HEK293T (cell line): ENCODE measurements at places on chromosomes 4 and X.
A peak's percentile ranks its signal among the peaks of the same experiment; 100 is the strongest.

DNA sequence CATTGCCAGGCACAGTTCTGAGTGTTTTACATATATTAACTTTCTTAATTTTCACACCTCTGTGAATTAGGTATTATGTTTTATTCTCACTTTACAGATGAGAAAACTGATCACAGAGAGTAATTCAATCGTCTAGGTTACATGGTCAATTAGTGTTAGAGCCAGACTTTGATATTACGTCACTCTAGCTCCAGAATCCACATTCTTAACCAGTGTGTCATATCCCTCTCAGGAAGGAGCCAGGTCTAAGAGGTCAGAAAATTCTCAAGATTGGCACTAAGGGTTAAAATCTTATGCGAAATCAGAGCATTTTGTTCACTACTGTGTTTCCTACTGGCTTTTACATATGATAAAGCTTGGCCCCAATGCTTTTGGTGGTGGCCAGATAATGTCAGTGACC is 7.4 kb downstream of the DMP1 start:
- DNase-seq, result no peak

- no peak for DNase-seq
Observed at GRCh38 chrX:129938081-129938480, 32.1 kb downstream of the UTP14A start.

DNA sequence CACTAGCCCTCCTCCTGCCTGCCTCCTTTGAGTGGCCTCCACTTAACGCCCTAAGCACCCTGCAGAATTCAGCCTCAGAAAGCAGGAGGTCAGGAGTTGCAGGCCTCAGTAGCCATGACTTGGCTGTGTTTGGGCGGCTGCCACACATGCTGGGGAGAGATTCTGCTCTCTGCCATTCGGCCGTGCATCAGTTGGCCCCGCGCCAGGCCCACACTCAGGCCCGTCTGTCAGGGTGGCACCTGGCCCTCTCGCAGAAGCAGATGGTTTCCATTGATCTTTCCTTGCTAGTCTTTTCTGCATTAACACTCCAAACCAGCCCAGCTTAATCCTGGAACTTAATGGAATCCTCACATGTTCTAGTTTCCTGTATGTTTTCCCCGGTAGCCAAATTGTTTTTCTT is 30.7 kb upstream of the ATP6AP2 start:
- no peak for DNase-seq

DNA sequence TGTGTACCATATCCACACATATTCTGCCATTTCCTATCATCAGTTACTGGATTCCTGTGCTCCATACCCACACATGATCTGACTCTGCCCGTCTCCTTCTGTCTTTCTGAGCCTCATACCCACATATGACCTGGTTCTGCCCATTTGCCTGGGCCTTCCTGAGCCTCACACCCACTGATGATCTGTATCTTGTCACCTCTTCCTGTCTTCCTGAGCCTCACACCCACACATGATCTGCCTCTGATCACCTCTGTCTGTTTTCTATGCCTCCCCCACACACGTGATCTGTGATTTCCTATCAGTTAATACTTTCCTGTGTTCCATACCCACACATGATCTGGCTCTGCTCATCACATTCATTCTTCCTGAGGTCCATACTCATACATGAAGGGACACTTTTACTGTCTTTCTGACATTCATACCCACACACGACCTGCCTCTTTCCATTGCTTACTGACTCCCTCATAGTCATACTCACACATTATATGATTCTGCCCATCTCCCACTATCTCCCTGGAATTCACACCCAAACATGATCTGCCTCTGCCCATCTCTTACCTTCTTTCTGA is 32.5 kb downstream of the SCML1 start:
- DNase-seq, result no peak

DNA sequence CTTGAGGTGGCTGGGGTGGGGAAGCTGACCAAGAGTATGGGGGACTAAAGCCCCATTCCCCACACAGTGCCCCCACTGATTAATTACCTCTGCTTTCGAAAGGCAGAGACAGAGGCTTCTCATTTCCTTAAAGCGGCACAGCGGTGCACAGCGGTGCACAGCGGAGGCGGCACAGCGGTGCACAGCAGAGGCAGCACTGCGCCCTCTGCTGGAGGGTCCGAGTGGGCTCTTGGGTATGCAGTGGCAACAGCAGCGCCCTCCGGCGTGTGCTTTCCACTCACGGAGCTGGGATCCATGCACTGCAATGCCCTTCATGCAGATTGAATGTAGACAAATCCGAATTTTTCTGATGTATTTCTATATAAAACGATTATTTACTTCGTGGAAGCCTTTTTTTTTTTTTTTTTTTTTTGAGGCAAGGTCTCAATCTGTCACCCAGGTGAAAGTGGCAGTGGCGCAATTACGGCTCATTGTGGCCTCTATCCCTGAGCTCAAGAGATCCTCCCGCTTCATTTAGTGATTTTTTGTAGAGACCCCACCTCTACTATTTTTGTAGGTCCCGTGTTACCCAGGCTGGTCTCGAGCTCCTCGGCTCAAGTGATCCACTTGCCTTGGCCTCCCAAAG is 19.7 kb upstream of the PRPS2 start:
- DNase-seq, result peak; percentile 77

DNA sequence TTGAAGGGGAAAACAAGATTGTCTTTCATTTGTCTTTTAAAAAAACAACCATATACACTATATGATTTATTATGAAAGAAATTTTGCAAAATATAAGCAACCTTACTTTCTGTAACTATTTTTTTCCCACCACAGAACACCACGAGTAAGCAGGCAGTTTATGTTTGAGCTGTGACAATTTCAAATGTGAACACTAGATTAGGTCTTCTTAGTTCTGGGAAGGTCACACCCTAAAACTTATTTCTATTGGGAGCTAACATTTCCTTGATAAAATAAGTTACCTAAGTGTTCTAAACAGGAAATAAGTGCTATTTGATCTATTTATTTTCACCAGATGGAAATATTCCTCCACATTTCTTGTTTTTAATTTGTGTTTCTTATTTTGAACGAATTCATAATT is 50.6 kb downstream of the PCDH7 start:
- no peak for DNase-seq

DNA sequence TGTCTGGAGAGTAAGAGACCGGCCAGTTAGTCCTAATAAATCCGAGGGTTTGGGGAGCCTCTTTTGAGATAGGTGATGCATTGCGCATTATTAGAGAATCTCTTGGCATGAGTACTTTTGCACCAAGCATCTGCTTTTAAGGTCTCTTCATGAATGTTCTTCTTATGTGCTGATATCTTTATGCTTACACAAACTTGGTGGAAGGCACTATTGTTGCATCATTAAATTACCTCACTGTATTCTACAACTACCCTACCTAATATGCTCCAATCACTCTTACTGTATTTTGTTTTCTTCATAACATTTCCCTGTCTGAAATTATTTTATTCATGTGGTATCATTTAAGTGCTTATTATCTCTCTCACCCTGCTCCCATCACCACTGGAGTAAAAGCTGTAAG is 151.6 kb downstream of the PALLD start:
- DNase-seq, result no peak

DNA sequence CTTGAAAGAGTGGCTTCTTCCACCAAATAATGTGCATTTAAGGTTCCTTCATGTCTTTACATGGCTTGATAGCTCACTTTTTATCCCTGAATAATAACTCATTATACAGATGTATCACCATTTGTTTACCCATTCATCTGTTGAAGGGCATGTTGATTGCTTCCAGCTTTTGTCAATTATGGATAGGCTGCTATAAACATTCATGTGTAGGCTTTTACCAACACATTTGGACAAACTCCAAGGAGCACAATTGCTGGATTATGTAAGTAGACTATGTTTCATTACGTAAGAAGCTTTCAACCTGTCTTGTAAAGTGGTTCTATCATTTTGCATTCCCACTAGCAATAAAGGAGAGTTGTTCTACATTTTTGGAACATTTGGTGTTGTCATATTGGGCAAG is 2637.0 kb downstream of the PCDH7 start:
- no peak for DNase-seq

DNA sequence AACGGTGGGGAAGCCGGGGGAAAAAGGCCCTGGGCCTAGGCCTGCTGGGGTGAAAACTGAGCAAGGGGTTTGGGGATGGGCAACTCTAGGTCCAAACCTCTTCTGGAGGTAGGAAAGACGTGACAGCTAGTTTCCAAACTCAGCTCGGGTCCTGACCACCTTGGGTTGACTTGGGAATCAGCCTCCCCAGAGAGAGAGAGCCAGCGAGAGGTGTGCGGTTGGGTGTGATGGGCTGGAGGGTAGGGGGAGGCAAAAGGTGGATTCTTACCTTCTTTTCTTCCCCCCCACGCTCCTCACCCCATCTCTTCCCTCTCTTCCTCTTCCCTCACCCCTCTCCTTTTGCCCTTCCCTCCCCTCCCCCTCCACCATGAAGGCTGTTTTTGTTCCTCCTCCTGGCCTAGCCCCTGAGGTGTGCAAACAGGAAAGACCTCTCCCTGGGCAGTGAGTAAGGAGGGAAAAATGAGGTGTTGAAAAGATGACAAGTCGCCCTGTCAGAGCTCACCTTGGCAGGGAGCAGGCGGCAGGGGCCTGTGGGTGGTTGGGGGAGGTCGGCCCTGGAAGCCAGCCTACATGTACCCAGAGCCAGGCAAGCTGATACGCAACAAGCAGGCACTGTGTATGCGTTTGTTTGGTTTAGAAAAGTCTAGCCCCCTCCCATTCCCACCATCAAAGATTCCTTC is 14.8 kb downstream of the PJA1 start:
- DNase-seq, result no peak

DNA sequence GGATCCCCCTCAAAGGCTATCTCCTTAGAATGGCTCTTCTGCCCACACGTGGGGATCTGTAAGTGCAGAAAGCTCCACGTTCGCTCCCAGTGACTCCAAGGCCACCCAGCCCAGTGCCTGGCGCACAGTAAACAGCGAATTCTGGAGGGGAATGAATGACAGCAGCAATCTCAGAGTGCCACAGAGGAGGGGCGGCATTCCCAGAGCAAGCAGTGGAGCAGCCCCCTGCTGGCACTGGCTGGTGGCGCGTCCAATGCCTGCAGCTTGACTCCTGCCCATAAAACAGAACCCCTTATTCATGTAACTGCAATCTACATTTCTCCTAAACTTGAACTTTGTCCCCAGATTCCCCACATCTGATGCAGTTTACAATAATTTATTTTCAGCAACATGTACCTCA is 6.9 kb upstream of the HELT start:
- DNase-seq, result peak; percentile 47

- DNase-seq, result no peak
Observed at GRCh38 chrX:8841911-8842310, 40.7 kb upstream of the FAM9A start.

DNA sequence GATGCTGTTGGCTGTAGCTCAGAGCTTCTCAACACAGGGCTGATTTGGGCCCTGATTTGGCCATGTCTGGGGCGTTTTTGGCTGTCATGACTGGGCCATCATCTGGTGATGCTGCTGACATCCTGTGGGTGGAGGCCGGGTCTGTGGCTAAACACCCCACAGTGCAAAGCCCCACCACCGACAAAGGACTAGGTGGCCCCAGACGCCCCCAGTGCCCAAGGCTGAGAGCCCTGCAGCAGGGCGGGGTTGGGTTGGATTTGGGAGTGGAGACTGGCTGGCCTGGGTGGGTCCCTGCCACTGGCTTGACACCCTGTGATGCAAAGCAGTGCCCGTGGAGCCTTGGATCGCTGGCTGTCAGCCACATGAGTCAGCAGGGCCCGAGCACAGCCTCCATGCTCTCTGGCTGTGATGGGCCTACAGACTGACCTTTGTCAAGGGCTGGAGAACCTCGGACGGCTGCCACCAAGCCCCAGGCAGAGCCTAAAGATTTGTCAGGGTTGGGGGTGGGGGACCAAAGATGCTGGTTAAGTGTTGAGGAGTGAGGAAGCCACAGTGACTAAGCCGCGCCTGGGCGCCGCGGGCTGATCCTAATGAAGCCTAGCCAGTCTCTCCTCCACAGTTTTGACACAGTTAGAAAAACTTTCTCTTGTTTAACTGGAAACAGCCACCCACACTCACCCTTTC is 28.3 kb downstream of the CYTL1 start:
- DNase-seq, result no peak

DNA sequence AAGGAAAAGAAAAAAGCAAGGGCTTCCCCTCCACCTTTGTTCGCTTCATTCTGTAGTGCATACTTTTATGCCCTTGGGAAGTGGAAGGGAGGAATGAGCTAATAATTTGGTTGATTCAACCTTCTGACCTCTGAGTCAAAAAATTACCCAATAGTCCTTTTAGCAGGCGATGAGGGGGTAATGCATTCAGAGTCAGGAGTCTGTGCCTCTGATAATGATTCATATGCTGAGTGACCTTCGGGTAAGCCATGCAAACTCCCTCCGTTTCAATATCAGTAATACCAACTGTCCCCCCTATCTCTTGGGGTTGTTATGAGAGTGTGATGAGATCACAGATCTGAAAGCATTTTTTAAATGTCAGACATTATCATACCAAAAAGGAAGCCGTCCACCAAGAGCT is 41.6 kb upstream of the ACSL4 start:
- no peak for DNase-seq

DNA sequence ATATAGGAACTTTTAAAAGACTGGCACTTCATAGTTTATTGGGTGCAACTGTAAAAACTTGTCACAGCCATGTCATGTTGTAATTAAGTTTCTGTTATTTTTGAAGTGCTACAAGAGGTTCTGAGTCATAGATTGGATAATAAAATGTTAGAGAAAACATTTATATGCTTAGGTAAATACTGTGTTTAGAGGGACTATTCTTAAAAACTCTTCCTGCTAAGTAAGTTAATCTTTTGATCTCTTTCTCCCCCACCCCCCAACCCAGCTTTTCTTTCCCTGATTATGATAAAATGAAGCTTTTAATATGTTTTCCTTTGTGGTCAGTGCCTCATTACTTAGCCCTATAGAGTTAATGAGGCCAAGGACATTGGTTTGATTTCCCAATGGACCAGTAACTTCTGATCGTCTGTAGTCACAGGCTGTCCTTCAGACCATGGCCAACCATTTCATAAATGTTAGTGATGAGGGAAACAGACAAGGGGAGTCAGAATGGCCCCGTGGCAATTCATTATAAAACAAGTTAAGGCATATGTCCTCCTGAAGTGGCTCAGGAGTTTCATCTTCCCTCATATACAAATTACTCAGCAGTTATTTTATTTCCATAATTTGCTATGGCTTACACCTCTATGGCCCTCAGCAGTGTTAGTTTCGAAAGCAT is 3.9 kb upstream of the PDLIM5 start:
- no peak for DNase-seq

DNA sequence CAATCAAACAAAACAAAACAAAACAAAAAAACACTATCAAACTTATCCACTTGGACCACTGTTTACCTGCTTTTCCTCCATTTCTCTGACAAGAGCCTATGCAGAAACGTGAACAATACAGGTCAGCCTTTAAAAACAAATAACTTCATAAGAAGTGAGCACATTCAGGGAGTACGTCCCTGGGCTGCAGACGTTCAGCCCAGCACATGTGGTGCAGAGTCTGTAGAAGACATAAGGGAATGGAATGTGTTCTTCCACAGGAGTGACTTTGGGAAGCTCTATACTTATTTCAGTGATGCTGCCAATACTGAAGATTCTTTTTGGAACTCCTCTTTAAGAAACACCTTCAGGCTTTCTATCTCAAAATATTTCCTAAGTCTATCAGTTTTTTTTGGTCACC is 120.6 kb downstream of the SPRY1 start:
- no peak for DNase-seq

- no peak for DNase-seq
Observed at GRCh38 chr4:165516281-165516833, 137.5 kb downstream of the CPE start.
